ENCODE measurements at places on chromosomes 6 and 20. TPM values are rescaled to one million over a fixed set of nuclear protein-coding genes. Genes with fewer than 3 reads are reported as not detected.

Gene THBD
- not detected for polyA plus RNA-seq

Gene OR2J3
- not detected for polyA plus RNA-seq

Gene ZC3H12D
- polyA plus RNA-seq = 9.2 TPM

Gene CALHM5
- not detected for polyA plus RNA-seq

Gene RSPO4
- polyA plus RNA-seq = not detected

Gene STMND1
- not detected for polyA plus RNA-seq

Gene GJA10
- not detected for polyA plus RNA-seq

Gene PRPF6
- 76.8 TPM for polyA plus RNA-seq

Gene DEFB124
- not detected for polyA plus RNA-seq

Gene TP53TG5
- 0.56 TPM for polyA plus RNA-seq

Gene BPI
- not detected for polyA plus RNA-seq

Gene CNBD2
- polyA plus RNA-seq = 9.1 TPM

Gene JAG1
- 0.03 TPM for polyA plus RNA-seq

Gene PROKR2
- not detected for polyA plus RNA-seq

Gene OR2B6
- polyA plus RNA-seq = not detected

Gene JARID2
- 4.1 TPM for polyA plus RNA-seq

Gene TEAD3
- 0.24 TPM for polyA plus RNA-seq

Gene TNXB
- not detected for polyA plus RNA-seq

Gene NMBR
- not detected for polyA plus RNA-seq

Gene OPN5
- polyA plus RNA-seq = not detected

Gene PGC
- not detected for polyA plus RNA-seq

Gene SH3BGRL2
- polyA plus RNA-seq = 0.28 TPM

Gene COL9A1
- polyA plus RNA-seq = not detected

Gene TNNC2
- polyA plus RNA-seq = 0.76 TPM

Gene TRAPPC3L
- not detected for polyA plus RNA-seq

Gene SLC32A1
- polyA plus RNA-seq = not detected

Gene LY6G6D
- polyA plus RNA-seq = not detected

Gene TCF21
- polyA plus RNA-seq = not detected

Gene SYNGAP1
- polyA plus RNA-seq = 0.64 TPM

Gene DNAH8
- polyA plus RNA-seq = 1.2 TPM

Gene DEFB132
- not detected for polyA plus RNA-seq

Gene ETV7
- polyA plus RNA-seq = 7.4 TPM

Gene CTAGE9
- not detected for polyA plus RNA-seq

Gene ULBP3
- 1.2 TPM for polyA plus RNA-seq

Gene PGM3
- polyA plus RNA-seq = 7.5 TPM
